Activated CD4-positive, alpha-beta T cell treated with anti-CD3 and anti-CD28 coated beads for 4 hours (primary cell): ENCODE measurements at places on chromosomes 1 and 21.

DNA sequence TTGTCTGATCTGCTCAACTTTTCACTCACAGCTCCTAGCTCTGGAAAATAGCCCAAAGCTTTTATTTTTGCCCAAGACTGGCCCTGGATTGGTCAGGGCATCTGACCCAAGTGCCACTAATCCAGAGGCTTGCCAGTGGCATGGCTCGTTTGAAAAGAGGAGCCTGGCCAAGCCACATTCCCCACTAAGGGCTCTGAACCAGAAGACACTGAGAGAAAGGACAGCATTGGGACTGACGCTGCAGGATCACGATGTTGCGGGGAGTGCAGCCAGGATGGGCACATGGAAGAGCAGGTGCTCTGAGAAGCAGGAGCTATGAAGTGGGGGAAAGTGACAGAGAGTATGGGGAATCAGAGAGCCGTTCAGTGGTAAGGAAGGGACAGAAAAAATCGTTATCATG, 44.9 kb upstream of the TSPAN2 start:
- no peak for DNase-seq

DNA sequence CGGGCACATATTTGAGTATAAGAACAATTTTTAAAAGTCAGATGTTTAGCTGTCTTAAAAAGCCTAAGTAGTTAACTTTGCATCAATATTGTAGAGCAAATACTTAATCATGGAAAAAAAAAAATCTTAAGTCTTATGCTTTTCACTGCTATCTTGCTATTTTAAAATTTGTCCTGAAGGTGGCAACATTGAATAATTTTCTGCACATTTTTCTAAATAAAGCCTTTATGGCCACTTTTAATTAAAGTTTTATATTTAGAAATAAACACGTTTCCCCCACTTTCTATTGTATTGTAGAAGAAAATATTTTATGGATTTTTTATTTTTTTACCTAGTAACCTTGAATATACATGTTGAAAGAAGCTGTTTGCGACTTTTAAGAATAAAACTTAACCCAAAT, 198.8 kb downstream of the AMY1C start:
- no peak for DNase-seq

GRCh38 chr21:24183077-24183476, 1424.2 kb downstream of the MRPL39 start:
- no peak for DNase-seq

DNA sequence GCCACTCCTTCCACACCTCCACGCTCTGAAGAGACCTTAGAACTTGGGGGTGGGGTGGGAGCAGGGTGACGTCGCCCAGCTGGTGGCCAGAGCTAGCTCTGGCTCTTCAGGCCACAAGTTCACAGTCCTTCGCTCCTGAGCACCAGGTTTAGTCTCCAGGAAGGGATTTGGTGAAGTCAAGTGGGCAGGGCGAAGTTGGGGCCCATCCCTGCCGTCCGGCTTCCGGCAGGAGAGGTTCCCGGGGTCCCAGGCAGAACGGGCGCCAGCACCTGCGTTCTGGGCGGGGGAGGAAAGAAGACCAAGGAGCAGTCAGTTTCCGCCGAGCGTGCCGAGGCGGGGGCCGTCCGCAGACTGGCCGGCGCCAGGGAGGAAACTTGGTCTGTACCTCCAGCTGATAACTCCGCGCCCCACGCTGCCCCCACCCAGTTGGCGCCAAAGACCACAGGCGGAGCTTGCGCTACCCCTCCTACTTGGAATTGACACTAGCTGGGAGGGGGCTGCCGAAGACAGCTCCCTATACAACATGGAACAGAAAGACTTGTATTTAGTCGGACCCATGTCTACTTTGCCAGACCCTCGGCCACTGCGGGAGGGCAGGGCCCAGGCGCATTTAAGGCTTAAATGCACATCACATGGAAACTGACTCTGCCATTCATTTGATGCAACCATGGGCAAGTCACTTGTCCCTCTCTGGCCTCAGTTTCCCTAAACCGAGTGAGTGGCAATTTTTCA, 995 bp downstream of the ID3 start:
- DNase-seq: no peak

GRCh38 chr1:53473463-53473862, 14.3 kb downstream of the DMRTB1 start:
- DNase-seq: no peak

- DNase-seq: no peak
Measured at GRCh38 chr1:19137158-19137557, 72.9 kb downstream of the UBR4 start.

DNA sequence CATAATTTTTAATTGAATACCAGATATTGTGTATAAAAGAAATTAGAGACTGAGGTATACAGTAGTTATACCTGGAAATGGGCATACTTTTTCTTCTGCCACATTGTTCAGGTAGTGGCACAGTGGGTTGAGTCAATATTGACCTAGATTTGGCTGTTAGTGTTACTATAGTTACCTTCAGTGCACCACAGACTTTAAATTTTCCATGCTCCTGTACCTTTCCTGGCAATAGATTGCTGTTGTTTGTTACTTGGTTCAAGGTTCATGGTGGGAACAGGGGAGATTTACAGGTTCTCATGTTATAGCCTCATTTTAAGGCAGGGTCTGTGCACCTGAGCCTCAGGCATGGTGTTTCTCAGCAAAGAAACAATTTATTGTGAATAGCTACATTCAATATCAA, 218.7 kb downstream of the LBR start:
- DNase-seq: no peak

DNA sequence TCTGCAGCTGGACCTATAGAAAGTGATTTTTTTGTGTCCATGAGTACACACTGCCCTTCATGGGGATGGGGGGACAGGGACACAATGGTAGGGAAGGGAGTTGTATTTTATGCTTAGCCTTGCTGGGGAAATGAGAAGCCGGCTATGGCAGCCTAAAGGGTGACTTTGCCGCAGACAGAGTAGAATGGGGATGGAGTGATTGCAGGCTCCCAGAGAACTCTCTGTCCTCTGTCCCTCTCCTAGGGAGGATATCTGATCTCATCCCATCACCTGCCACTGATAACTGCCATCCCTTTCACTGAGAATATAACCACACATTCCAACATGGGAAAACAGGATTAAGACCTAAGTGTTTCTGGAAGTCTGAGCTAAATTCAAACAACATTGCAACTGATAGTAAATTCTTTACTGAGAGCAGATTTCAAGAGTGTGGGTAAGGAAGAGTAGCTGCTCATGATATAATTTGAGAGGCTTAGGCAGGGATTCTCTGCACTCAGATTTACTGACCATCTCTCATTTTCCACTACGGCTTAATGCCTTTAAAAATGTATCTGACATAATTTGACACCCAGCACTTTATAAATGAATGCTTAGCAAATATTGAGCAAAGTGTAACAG, 13.9 kb downstream of the SH2D1B start:
- DNase-seq: no peak

- no peak for DNase-seq
Measured at GRCh38 chr21:16797966-16798365, 714.9 kb upstream of the CXADR start.

- no peak for DNase-seq
Measured at GRCh38 chr1:86156566-86157455, at the start of gene COL24A1. Gene COL24A1, minus strand, starts transcription at chr1:86156772. Its CDS starts 376 bp downstream, at chr1:86156396.
